A673 (cell line): ENCODE measurements at places on chromosomes 1 and 21. TPM values are rescaled to one million over a fixed set of nuclear protein-coding genes. Genes with fewer than 3 reads are reported as not detected.

Gene HMGCS2
- total RNA-seq, result not detected in 2 replicates

DNA sequence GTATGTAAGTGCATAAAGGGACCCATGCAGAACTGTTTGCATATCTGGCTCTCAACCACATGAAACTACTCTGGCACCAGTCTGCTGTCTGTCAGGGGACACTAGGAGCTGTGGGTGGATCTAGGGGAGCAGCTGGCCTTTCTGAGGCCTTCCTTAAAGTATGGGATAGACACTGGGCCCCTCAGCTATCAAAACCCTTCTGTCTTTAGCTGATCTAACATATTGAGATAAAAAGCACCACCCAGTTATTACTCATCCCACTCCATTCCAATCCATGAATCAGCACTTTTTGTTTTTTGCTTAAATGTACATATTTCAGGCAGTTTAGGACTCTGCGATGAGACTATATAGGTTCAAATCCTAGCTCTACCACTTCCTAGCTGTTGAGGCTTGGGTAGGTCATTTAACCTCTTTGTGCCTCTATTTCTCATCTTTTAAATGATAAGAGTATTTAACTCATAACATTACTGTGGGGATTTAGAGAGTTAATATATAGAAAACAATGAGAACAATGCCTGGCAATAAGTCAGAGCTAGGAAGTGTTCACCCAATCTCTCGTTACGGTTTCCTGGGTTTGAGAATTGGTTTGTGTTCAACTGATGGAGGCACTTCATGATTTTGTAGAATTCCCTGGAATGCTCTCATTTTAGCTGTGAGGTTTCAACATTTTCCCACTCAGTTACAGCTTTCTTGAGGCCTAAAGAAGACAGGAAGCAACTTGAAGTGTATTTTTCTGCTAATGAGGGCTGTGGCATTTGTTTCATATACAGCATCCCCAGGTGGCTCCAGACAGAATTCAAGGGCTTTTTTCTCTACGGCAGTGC is 68.9 kb downstream of the LRIG2 start:
- no peak overlapping the region for H3K27ac ChIP-seq
- H3K36me3 ChIP-seq, result no peaks in the 10 kb centered on the region
- no peaks in the 10 kb centered on the region for H3K27me3 ChIP-seq
- H3K4me1 ChIP-seq, result peaks cover 26% of the 10 kb centered on the region
- H3K4me3 ChIP-seq, result no peak overlapping the region
- peak; percentile 40 for DNase-seq

GRCh38 chr1:7584643-7585042 is 186.5 kb upstream of the VAMP3 start:
- DNase-seq, result no peak
- no peaks in the 10 kb centered on the region for H3K36me3 ChIP-seq
- no peak overlapping the region for H3K4me3 ChIP-seq
- H3K4me1 ChIP-seq, result no peaks in the 10 kb centered on the region
- H3K27ac ChIP-seq, result no peak overlapping the region

- no peaks in the 10 kb centered on the region for H3K27me3 ChIP-seq
- no peaks in the 10 kb centered on the region for H3K4me1 ChIP-seq
- H3K4me3 ChIP-seq, result no peak overlapping the region
Measured at GRCh38 chr1:35894183-35894582, 11.2 kb downstream of the AGO1 start.

Gene NBPF4
- total RNA-seq, result not detected in 2 replicates

GRCh38 chr1:7842517-7842916 is 10.3 kb downstream of the UTS2 start:
- no peaks in the 10 kb centered on the region for H3K27me3 ChIP-seq
- H3K4me1 ChIP-seq, result no peaks in the 10 kb centered on the region
- peaks cover 6% of the 10 kb centered on the region for H3K36me3 ChIP-seq
- DNase-seq, result no peak
- no peak overlapping the region for H3K4me3 ChIP-seq
